ENCODE measurements at places on chromosomes 2 and 18. TPM values are rescaled to one million over a fixed set of nuclear protein-coding genes. Genes with fewer than 3 reads are reported as not detected.

Gene TPO
- 18.1 TPM for total RNA-seq

DNA sequence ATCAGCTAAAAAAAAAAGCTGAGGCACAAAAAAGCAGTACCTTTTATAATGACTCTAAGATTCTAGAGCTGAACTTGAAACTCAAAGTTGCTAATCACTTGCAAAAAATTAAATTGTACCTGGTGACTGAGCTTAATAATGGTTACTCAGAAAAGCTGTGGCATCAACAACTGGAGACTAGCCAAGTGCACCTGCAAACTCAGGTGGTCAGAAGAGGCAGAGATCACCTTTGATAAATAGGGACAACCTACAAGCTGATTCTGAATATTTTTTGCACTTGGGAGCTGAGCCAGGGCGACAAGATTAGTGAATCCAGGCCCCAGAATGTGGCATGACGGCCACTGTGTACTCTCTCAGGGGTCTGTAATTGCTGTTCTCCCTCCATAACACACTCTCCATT lies 3.0 kb downstream of the ABHD3 start:
- DNase-seq: no peak

DNA sequence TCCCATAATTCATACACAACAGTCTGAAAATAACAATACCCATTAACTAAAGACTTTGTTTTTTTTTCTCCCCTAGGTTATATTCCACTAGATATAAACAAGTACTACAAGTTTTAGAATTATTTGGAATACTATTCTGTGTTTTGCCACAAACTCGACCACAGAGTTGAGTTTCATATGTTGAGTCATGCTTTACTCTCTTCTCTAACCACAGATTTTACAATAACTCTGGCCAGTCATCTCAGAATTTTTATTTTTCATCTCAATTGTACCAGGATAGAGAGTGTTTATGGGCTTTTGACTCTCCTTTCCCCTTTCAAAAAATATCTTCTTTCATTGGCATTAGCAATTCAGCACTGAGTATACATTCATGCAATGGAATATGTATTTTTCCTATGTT lies 348.7 kb upstream of the GALNT5 start:
- no peak for DNase-seq

DNA sequence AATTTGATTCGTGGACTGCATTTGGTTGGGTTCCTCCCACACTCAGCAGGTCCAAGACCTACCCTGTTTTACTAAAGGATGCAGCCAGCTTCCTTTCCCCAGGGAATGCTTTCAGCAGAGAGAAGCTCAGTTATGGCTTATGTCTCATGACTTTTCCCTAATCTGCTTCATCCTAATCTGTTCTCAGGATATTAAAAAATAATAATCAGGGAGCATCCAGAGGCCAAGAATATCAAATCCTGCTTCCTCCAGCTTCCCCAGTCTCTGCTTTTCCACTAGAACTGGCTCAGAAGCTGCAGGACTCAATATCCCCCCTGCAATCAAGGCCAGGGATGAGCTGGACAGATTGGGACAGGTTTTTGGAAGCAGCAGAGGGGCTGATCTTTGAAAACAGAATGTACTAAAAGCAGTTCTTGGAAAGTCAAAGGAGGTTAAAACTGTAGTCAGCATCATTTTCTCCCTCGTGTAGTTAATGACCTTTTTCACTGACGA lies 326.9 kb upstream of the TNP1 start:
- DNase-seq: no peak

DNA sequence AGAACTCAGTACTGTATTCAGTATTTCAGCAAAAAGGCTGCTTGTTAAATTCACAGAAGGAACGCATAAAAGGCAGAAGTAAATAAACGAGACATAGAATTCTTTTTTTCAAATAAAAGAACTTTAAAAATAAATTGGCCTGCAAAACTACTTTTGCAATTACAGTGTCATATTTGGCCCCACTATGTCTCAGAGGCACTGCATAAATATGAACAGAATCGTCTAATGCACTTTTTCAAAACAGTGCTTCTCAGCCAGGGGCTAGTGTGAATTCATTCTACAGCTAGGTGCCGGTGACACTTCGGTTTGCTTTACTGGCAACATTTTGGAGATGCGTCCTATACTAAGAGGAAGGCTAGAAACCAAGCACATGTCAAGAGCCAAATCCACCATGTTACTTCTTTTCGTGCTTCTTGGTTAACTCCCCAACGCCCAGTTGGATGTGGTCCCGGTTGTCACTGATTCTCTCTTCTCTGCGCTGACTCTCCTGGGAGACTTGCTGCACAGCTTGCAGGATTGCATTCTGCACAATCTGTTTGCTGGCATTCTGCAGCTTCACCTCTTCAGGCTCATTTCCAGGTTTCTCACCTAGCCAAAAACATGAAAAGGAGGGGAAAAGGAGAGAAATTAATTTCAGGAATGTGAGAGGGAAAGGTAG lies 51.8 kb downstream of the AKAIN1 start:
- DNase-seq: no peak

DNA sequence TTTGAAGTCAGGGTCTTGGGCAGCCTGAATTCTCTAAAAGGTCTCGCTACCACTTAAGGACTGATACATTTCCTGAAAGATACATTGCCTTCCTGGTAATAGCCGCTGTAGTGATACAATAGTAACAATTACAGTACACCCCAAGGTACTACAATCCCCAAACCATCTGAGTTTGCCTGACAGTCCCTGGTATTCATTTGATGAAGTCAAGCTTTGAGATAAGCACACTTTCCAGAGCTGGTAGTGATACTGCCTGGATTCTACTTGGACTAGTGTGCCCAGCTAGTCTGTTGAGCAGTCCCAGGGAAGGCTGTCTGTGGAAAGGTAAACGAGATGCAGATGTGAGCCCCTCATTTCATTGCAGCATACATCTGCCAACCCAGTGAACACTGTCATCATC lies 24.4 kb upstream of the ITGB6 start:
- DNase-seq: no peak

DNA sequence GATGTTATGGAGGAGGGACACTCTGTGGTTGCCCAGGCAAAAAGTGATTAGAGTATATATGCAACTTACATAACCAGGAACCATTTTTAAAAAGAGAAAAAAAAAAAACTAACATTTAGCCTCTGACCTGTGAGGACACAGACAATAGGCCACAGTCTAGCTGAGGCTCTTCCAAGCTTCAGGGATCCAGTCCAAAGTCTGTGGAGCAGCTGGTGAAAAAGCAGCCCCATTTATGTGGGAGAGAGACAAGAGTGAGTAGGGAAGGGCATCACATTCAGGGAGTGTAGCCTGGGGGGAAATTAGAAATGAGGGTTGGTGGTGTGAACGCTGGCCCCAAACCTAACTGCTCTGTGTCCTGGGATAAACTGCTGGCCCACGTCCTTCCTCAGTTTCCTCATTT lies 122.8 kb downstream of the MYO5B start:
- no peak for DNase-seq

GRCh38 chr18:4369705-4370104 lies 85.4 kb downstream of the DLGAP1 start:
- no peak for DNase-seq

- no peak for DNase-seq
These were observed 26.3 kb downstream of the DHRS9 start for GRCh38 chr2:169095621-169096105.

DNA sequence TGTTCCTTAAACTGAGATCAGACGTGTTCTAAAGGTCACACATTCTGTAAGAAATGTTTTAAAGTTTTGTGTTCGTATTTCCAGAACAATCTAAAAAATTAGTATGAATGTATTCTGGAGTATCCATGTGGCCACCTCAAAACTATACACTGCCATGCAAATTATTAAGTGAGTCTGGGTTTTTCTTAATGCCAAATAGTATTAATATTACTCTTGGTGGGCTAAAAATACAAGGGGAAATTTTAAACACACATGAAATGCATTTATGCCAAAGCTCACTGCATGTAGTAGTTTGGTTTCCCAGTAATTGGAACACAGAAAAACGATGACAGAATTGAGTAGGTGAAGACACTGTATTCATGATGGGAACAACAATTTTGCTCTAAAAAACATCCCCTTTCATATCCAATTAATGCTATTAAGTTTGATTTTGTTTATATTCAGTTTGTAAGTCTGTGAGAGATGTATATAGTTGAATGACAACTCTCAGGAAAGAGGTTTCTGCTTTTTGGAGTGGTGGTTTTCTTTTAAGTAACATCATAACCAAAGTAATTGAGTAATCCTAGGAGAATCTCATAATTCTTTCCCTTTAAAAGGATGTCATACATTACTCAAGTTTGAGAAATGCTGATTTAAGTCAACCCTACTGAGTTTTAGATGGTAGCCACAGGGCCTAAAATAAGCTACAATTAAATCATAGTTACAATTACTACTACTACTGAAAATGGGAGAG lies 75.7 kb upstream of the CDCA7 start:
- no peak for DNase-seq
